Left renal pelvis (tissue), 4 donors: ENCODE measurements at places on chromosomes 3 and 15. TPM values are rescaled to one million over a fixed set of nuclear protein-coding genes. Genes with fewer than 3 reads are reported as not detected.

The CPLX3 gene
- not detected for polyA plus RNA-seq

The MESP1 gene
- polyA plus RNA-seq: 0.95 TPM

The GUCA1C gene
- polyA plus RNA-seq: 0.27 TPM

The SCAMP5 gene
- 22.2 TPM for polyA plus RNA-seq

The C3orf85 gene
- polyA plus RNA-seq: 11.2 TPM

The SI gene
- 0.10 TPM for polyA plus RNA-seq

The GOLGA6L9 gene
- polyA plus RNA-seq: 10.3 TPM

The NR2E3 gene
- 0.94 TPM for polyA plus RNA-seq

The NPAP1 gene
- polyA plus RNA-seq: 0.60 TPM

The LRRC31 gene
- 0.07 TPM for polyA plus RNA-seq

DNA sequence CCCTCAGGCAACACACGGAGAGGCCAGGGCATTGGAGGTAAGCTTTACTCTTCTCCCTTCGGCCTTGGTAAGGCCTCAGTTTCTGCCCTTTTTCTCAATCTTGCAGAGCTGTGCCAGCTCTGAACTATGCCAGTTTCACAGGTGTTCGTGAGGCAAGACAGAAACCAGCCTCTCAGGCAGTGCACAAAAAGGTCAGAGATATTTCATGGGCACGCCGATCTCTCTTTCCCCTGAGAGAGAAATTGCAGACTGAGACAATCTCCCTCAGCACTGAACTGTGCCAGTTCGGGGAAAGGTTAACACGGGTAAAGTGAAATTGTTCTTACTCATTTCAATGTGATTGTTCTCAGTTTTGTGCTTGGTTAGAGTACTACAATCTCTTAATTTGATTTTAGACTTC, 88.5 kb downstream of the GMNC start:
- no peak for DNase-seq

- no peak for DNase-seq
These were observed 329.3 kb upstream of the THBS1 start for GRCh38 chr15:39251413-39252133.

GRCh38 chr15:51185213-51186159, 90.8 kb upstream of the TNFAIP8L3 start:
- DNase-seq: no peak

DNA sequence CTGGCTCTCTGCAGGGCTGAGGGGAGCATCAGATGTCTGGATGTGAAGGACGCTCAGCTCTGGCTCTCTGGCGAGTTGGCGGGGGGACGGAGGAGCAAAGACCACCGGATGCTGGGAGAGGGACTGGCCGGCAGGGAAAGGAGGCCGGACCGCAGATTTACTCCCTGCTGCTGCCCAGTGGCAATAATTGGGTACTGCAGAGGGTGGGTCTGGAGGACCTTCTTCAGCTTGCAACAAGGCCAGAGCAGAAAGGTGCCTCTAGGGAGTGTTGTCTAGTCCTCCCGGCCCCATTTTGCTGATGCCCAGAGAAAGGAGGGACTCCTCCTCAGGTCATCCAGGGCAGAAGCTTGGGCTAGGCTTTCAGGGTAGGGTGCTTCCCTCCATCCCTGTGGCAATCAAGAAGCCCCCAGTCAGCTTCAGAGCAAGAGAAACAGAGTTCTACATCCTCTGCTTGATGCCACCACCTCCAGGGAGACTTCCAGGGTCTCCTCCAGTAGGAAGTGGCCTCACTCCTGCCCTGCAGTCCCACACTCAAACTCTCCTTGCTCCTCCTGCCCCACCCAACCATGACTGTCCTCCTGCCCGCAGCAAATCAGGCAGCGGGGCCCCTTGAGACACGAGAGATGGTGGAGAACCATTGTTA, 20.3 kb upstream of the CSPG4 start:
- DNase-seq: no peak

DNA sequence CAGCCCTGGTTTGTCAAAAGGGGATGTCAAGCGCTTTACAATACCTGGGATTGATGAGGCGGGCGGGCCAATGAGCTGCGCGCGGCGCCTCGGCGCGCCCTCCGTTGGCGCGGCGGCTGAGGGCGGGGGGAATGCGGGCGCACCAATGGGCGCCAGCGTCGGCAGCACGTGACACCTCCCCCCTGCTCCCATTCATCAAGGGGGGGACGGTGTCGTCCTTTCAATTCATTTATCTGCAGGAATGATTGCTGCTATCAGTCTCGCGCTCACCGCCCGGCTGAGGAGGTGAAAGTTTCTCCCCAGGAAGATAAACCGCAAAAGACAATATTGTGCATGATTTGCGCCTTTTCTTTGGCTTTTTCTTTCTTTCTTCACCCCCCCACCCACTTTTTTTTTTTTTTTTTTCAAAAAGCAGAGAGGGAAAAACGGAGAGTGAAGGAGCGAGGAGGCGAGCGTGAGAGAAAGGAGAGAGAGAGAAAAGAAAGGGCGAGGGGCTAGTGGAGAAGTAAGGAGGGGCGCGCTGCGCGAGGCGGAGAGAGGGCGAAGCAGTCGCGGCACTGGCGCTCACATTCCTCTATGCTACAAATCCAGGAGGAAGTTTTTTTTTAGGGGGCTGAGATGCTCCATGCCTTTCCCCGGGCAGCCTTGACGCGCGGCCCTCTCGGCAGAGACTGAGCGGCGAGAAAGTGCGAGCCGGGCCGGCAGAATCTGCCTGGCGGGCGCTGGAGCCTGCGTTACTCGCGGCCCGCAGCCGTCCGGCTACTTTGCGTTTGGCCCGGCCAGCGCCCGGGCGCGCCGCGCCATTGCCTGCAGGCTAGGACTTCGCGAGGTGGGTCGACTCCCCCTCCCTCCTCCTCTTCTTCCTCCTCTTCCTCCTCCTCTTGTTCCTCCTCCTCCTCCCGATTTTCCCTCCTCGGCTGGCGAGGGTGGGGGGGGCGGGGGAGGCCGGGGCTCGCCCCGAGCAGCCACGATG, at the start of gene ZIC1:
Gene ZIC1 (plus strand): TSS at position 223 of the 973 bp plus-strand sequence. CDS start 748 bp downstream, at position 971.
- DNase-seq: no peak

- no peak for DNase-seq
These were observed 4.3 kb downstream of the SHF start for GRCh38 chr15:45183511-45183910.

GRCh38 chr3:16288664-16289063, 23.7 kb downstream of the OXNAD1 start:
- DNase-seq: no peak

- no peak for DNase-seq
These were observed 32.4 kb downstream of the GJD2 start for GRCh38 chr15:34722439-34722836.

- DNase-seq: no peak
These were observed 4.3 kb downstream of the PTH1R start for GRCh38 chr3:46881596-46882376.

- DNase-seq: no peak
These were observed 7.3 kb upstream of the TM6SF1 start for GRCh38 chr15:83100097-83100646.

- no peak for DNase-seq
These were observed 13.6 kb upstream of the CASR start for GRCh38 chr3:122169911-122170310.

DNA sequence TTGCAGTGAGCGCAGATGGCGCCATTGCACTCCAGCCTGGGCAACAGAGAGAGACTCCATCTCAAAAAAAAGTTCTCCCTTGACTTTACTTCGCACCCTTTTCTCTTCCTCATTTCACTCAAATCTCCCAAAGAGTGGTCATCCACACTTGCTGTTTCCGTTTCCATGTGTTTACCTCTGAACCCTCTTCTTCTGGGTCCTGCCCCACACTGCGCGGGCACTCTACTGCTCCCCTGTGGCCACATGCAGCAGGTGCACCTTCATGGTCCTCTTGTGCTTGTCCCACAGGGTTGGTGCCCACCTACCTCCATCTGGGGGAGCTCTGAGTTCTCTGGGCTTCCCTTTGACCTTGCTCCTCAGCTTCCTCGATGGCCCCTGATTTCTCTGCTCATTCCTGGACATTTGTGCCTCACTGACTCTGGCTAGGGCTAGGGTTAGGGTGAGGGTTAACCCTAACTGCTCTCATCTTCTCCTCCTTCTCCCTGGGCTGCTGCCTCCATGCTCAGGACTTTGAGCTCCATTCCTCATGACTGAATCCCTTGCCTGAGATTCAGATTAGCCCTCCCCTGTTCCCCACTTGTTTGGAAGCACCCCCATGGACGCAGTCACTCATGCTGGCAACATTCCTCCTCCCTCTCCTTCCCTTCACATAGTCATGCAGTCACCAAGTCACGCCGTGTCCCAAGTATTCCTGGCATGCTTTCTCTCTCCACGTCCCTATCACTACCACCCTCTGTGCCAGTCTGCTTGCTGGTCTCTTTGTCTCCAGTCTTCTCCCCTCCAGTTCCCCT, 26.6 kb upstream of the KY start:
- DNase-seq: no peak

GRCh38 chr3:186772701-186773417, 10.5 kb upstream of the EIF4A2 start:
- no peak for DNase-seq

DNA sequence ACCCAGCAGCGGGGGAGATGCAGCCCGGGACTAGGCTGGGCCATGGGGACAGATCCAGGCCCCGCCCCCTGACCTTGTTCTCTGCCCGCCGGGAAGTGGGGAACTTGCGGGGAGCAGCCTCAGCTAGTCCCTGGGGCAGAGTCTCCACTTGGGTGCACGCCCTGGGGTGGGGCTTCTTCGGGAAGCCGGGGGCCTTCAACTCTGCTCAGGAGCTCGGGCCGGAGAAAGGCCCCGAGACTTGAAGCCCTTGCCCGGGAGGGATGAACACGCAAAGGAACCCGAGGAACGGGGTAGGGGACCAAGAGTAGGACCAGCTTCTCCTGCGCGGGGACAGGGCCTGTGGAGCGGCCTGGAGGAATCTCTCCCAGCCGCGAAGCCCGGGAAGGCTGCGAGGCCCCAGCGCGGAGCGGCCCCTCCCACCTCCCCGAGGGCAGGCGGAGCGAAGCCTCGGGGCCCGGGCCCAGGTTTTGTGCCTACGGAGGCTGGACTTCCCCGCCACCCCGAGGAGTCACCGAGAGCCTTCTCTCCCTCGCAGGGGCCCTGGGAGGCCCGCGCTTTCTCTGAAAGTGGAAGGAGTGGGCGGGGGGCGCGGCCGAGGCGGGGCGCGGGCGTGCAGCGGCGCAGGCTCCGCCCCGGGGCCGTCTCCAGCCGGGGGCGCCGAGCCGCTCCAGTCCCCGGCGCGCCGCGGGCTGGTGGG, at the start of gene ITPKA:
Gene ITPKA (plus strand): TSS at position 670 of the 697 bp plus-strand sequence. CDS start 54 bp downstream, outside the sequence.
- DNase-seq: no peak
